Stimulated activated CD4-positive, alpha-beta T cell treated with anti-CD3 and anti-CD28 coated beads, Interleukin-1b, Interleukin-23, amount 100 ng/mL, for 48 hours (primary cell): ENCODE measurements at places on chromosomes 11 and 22.

DNA sequence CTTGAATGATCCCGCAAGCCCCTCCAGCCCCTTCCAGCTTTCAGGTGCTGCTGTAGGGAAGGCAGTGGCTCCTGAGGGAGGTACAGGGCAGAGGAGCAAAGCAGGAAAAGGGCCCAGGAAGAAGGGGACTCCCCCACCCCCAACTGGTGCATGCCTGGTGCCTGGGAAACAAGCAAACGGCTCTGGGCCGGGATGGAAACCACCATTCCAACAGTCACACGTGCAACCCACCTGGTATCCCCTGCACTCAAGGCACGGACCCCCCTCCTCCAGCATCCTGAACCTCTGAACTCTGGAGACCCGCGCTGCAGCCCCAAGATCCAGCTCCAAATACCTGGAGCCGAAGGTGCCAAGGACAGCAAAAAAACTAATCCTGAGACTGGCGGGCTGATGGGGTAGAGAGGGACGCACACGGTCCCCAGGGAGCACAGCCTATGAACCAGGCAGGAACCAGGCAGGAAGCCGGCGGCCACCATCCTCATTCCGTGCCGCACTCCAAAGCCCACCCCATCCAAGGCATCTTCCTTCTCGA lies 537 bp downstream of the SCN4B start:
- no peak for DNase-seq

GRCh38 chr11:46698597-46698996 lies 1.8 kb downstream of the ARHGAP1 start:
- no peak for DNase-seq

DNA sequence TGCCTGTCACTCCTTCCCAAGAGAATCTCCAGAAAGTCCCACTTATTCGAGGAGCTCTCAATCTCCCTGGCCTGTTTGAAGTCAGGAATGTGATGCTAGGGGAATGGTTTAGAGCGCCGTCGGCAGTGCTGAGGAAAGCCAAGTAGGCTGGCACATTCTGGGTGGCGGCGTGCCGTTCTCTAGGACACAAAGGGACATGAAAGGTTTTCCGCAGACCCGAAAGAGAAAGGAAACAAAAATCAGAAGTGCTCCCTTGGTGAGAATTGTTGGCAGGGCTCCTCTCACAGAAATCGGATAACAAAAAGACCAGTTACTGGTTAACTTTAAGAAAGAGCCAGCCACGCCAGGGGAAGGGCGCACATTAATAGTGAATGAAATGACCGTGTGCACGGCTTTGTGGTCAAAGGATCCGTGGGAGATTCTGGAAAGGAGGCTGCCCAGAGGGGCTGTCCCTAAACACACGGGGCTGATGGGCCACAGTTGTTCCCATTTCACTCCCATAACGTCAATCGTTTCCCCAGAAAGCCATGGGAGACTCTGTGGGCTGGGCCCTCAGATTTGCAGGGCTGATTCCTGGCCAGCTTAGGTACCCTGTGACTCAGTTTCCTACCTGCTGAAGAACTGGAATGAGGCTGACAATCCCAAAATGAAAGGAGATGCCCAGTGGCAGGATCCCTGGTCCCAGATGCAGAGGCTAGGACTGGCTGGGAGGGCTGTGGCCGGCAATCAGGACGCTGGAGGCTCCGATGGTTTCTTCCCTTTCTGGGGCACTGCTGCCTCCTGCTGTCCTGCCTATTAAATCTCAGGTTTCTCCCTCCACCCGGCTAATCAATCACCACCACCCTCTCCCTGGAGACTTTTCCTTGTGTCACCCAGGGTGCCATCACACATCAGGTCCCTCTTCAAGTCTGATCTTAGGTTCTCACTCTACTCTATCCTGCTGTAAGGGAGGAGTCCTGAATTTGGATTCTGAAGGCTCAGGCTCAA lies 82.3 kb downstream of the RCN1 start:
- peak; percentile 5 for DNase-seq

DNA sequence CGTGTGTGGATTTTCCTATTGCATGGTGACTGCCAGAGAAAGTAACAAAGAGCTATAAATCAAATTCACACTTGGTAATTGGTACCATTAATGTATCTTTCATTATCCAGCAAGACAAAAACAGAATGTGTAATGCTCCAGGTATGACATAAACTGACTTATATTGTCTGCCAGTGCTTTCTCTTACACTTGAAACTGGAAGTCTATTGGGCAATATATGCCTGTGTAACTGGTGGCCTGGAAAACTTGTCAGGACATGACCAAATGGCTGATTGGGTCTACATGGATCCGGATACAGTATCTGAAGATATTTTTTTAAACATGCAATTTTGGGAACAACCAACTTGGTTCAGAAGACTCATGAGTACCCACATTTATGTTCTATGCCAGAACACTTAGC lies 174.6 kb upstream of the ARHGAP42 start:
- DNase-seq = no peak

- DNase-seq = no peak
These were observed 35.5 kb upstream of the RASL10A start for GRCh38 chr22:29351042-29351441.

- no peak for DNase-seq
These were observed 6.8 kb downstream of the CFL1 start for GRCh38 chr11:65851083-65851579.

GRCh38 chr11:121864660-121865059 lies 251.4 kb downstream of the BLID start:
- DNase-seq = no peak

DNA sequence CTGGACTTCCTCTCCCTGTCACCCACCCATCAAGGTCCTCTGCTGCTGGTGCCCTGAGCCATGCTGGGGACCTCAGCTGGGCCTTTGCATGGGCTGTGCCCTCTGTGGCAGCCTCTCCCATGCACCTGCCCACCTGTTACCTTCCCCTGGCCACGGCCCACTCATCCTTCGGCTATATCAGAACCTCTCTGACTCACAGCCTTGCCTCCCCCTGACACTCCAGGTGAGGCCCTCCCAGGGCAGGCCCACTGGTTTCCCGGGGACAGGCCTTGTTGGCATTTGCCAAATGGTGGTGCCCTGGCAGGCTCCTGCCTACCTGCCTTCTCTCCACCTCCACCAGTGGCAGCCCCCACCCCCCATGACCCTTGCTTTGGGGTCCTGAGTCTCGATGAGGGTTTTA lies 73.7 kb upstream of the PRR5 start:
- DNase-seq = no peak

- no peak for DNase-seq
These were observed 22.2 kb downstream of the NNMT start for GRCh38 chr11:114318361-114318760.

DNA sequence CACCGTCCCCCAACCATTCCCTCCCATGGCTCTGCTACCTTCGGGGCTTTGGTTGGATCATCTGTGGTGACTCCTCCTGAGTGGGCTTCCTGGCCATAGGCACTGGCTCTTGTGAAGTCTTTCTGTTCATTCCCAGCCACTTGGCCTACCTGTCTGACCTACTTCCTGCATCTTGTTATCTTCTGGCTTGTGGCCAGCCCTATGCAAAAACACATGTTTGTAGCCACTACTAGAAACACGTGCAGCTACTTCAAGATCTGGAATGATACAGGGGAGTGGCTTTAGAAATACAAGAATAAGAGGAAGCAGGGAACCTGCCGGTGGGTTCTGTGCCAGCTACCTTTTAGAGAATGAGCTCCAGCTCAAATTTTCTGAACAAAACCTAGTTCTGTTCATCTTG lies 20.9 kb downstream of the RCOR2 start:
- no peak for DNase-seq

DNA sequence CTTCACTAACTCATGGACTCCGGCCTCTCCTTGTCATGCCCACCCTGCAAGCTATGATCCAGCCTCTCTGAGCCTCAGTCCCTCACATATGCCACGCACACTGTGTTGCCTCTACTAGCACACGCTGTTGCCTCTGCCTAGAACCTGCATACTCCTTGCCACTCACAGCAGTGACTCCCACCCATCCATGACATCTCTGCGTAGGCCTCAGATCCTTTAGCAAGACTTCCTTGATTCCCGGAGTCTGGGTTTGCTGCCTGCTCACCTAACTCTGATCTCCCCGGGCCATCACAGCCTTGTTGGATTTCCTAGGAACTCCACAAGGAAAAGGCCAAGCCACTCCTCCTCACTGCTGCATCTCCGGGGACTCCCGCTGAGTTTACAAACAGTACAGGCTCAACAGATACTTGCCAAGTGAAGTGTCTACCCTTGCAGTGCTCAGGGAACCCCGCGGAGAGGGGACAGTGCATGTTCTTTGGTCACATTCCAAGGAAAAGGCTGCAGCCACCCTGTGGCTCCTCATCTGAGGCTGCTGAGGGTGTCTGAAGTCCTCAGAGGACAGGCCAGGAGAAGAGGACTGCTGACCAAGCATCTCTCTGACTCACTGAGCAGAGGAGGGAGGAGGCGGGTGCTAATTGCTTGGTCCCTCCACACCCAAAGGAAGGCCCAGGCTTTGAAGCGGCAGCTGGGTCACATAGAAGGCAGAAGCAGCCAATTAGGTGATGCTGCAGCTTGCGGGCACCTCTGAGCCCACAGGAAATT lies 42.4 kb upstream of the NAV2 start:
- no peak for DNase-seq
